ENCODE measurements at places on chromosomes 7 and 10.

DNA sequence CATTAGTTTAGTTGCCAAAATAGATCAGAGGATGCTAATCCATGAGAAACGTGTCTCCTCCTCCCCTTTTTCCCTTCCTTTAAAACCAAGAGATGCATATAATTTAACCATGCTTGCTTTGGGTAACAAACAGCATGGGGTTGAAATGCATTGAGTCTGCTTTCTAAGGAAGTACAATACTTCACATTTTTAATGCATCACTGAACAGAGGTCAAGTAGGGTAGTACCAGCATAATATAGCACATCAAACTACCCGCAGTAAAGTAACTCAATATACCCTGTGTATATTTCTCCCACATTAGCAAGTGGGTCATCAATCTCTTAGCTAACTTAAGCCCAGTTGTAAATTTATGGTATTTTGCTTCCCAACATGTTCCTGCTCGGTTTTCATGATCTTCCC is 239.3 kb upstream of the SEMA3C start:
- no peak for DNase-seq

DNA sequence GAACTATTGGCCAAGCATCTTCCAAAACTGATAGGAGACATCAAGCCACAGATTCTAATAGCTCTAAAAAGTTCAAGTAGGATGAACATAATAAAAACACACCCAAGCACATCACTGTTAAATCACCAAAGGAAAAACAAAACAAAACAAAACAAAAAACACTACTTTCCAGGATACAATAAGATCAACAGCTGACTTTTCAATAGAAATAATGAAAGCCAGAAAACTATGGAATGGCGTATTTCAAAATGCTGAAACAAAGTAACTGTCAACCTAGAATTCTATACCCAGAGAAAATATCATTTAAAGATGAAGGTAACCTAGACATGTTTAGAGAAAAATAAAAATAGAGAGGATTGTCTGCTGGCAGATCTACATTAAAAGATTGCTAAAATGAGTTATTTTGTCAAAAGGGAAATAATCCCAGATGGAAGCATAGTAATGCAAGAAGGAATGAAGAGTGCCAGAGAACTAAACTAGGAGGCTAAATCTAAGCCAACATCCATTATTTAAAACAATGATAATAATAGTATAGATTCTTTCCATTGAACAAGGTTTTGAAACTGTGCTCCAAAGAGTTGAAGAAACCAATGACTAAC is 13.9 kb downstream of the TUBAL3 start:
- no peak for DNase-seq

GRCh38 chr10:79322616-79323543 is 24.4 kb upstream of the PPIF start:
- peak; percentile 33 for DNase-seq

DNA sequence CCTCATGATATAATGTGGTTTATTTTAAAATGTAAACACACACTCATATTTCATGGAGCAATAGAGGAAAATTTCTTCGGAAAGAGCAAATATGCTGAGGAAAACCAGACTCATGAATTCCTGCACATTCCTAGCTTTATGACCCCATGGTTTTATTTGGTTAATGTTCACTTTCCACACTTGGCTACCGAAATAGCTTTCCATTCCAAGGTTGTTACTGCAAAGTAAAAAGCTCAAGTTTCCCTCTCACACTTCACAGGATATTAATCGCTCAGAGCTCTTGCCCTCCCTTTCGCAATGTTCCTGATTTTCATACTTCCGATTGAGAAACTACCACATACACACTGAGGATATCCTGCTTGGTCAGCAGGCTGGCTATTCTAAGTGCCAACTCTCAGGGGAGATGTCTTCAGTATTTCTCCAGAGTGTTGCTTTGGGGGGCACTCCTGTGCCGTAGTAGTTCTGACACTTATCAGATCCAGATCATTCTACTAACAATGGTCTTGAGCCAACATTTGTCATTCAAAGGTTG is 77.5 kb upstream of the STEAP1B start:
- no peak for DNase-seq

GRCh38 chr10:69628891-69629290 is 1.2 kb upstream of the FAM241B start:
- DNase-seq, result no peak

DNA sequence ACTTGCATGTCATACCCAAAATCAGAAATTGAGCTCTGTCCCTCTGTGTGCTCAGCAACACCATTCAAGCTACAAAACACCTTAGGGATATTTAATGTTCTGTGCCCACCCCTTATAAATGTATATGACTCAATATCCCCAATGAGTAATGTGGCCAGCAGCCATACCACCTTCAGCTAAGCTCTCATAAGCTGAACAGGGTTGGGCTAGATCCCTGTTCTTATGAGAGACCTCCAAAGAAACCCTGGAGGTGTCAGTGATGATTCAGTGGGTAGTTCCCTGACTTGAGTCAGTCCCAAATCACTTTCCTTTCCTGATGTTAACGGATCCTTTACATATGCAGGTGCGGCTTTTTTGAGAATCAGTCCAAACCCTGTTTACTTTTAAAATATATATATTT is 253.8 kb downstream of the CREB5 start:
- no peak for DNase-seq

DNA sequence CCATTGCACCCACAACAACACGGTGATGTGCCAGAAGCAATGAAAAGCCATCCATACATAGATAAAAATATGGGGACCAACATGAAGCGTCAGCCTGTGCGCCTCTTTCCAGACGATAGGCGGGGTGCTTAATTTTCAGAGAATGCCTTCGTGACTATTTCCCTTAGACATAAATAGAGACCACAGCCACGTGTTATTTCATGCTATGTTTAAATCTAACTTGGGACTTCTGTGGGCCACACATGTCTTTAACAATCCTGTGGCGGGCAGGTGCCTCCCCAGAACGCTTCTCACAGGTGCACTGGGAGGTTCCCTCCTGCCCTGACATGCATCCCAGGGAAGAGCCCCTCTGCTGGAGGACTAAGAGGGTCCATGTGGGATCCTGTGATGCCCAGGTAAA is 259.7 kb downstream of the ADARB2 start:
- DNase-seq, result no peak

- DNase-seq, result no peak
These were observed 5.5 kb upstream of the IKZF1 start for GRCh38 chr7:50298811-50299562.
